Smooth muscle cell of the brain vasculature (primary cell): ENCODE measurements at places on chromosomes 7 and 10.

GRCh38 chr7:134613623-134614347 lies 32.9 kb upstream of the BPGM start:
- peak; percentile 91 for DNase-seq

DNA sequence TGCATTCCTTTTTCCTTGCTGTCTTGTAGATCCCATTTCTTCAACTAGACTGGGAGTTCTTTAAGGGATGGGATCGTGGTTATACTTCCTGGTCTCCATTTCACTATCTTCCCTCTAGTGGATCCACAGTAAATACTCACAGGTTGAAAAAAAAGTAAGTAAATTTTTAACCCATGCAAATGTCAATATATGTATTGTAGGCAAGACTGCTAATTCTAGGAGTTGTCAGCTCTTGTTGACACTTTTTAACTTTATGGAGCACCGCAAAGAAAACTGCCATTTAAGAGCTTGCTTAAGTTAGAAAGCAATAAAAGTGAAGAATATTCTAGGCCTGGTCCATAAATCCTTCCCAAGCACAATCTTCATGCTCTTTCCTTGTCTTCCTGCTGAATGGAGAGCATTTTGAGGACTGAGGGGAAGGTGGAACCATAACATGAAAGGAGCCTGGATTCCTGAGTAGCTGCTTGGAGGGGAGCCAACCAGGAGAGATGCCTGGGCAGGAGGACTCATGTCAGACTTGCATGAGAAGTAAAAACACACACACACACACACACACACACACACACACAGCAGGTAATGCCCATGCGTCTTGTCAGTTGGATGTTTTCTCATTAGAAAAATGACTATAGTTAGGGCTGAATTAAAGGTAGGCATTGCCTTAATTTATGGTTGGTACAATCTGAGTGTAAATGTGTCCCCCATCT lies 32.2 kb downstream of the VWA2 start:
- peak; percentile 17 for DNase-seq

DNA sequence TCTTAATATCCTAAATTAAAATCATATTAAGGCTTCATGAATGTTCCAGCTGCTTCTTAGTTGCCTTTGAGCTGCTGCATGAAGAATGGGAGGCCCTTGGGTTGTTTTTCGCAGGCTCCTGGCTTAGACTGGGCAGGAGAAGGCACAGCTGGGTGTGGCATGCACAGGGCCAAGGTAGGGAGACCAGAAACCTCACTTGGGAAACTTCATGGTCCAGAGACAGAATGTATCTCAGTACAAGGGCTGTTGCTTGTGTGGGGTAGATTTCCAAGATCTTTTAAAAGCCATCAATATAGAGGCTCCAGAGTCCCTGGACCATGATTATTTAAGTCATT lies 49.9 kb downstream of the BUB3 start:
- no peak for DNase-seq

DNA sequence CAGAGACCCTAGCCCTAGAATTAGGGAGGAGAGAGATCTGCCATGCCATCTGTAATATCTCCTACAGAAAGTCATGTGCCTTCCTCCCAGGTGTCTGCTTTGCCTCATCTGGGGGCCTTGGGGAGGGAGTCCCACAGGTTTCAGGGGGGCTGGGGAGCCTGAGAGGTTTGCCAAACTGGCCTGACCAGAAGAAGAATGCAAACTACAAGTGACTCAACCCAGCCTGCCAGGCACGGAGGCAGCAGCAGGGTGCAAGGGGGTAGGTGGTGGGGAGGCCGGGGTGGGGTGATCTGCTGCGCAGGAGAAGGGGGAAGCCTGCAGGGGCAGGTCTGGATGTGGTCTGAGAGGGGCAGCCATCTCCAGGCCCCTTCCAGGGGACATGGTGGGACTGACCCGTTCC lies 9.6 kb upstream of the TRIM8 start:
- DNase-seq: no peak

DNA sequence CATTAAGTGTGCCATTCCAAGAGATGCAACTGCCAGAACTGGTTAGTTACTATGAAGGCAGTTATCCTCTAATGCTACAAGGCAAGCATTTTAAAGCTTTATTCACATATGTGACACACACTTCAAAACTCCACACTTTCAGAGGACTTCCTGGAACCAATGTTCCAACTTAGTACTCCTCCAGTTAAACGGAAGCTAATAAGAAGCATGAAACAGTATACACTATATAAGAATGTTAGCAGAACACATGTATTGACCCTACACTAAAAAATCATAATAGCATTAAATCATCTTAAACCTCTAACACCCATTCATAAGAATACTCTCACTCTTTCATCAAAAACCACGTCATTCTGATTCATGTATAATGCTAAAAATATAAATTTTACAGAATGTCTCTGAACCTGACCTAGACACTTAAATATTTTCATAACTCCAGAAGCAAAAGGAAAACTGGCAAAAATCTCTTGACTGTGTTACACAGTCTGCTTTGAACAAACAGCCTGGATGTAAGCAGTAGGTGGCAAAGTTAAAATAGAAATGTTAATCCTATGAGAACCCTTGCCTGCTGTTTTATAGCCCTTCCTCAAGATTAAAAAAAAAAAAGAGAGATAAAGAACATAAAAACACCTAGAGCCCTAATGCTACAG lies 135.0 kb downstream of the SEMA3C start:
- DNase-seq: peak; percentile 43

GRCh38 chr7:85275204-85275603 lies 88.3 kb upstream of the SEMA3D start:
- no peak for DNase-seq

GRCh38 chr7:148782757-148783456 lies 84.2 kb downstream of the CUL1 start:
- no peak for DNase-seq

GRCh38 chr7:45967591-45968157 lies 46.6 kb upstream of the IGFBP3 start:
- no peak for DNase-seq
